ENCODE measurements at places on chromosomes 2 and 18.

- DNase-seq, result no peak
Measured at GRCh38 chr18:23671564-23671963, 8.9 kb upstream of the ANKRD29 start.

- no peak for DNase-seq
Measured at GRCh38 chr18:76562286-76563122, 67.5 kb upstream of the ZNF516 start.

DNA sequence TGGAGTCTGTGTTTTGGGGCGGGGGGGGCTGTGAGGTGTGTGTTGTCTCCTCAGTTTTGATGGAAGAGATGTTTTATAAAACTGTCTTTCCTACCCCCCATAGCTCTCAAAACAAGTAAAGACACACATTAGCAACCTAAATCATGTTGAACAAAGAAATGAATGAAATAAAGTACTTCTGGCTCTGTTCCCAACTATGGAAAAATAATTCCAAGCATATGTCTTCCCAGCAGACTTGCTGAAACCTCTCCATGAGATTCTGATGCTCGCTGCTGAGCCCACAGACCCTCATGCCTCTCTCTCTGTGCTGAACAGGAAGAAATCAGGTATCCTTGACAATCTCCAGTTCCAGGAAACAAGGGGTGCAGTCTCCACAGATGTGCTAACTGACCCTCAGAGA, 226.7 kb upstream of the KLHL29 start:
- no peak for DNase-seq

DNA sequence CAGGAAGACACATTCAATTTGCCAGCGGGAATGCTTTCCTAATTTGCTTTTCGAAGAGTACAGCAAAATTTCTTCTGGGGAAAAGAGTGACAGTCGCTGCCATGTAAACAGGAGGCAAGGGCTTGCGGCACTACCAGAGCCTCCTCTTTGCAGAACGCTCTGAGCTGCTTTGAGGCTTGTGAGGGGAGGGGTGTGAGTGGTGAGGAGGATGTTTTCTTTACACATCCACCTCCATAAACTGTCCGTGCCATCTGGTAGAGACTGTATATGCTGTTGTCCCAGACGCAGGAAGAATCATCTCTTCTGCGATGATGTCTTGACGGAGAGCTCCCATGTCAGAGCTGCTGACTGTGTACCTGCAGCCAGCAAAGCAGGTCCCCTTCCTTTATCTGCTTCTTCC, 138.0 kb downstream of the SOCS6 start:
- no peak for DNase-seq

Measured in activated T-cell treated with anti-CD3 and anti-CD28 coated beads, Interleukin-2, amount 50 U/mL, for 1 hour (primary cell).